ENCODE measurements at places on chromosomes 16 and 17.

GRCh38 chr16:52603015-52603414 lies 56.1 kb upstream of the TOX3 start:
- DNase-seq, result no peak

DNA sequence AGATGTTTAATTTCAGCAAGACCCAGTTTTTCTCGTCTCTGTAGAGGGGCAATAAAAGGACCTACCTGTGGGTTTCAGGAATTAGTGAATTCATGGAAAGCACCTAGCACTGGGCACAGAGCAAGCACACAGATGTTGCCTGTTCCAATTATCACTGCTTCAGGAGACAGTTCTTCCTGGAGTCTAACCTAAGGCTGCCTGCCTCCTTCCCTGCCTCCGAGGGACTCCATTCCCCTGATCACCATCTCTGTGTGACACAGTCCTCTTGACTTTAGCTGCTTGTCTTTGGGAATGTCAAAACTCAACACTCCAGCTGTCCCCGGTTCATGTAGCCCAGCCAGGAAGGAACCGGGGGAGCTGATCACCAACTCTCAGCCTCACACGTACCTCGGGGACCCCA lies 474.9 kb downstream of the SLC39A11 start:
- no peak for DNase-seq

DNA sequence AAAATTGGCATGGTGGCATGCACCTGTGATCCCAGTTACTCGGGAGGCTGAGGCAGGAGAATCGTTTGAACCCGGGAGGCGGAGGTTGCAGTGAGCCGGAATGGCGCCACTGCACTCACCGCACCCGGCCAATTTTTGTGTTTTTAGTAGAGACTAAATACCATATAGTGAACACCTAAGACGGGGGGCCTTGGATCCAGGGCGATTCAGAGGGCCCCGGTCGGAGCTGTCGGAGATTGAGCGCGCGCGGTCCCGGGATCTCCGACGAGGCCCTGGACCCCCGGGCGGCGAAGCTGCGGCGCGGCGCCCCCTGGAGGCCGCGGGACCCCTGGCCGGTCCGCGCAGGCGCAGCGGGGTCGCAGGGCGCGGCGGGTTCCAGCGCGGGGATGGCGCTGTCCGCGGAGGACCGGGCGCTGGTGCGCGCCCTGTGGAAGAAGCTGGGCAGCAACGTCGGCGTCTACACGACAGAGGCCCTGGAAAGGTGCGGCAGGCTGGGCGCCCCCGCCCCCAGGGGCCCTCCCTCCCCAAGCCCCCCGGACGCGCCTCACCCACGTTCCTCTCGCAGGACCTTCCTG lies at the start of gene HBQ1:
TSS of gene HBQ1 (plus strand) at position 359 of the 575 bp plus-strand sequence. CDS start at position 387, 28 bp downstream.
- DNase-seq, result no peak

DNA sequence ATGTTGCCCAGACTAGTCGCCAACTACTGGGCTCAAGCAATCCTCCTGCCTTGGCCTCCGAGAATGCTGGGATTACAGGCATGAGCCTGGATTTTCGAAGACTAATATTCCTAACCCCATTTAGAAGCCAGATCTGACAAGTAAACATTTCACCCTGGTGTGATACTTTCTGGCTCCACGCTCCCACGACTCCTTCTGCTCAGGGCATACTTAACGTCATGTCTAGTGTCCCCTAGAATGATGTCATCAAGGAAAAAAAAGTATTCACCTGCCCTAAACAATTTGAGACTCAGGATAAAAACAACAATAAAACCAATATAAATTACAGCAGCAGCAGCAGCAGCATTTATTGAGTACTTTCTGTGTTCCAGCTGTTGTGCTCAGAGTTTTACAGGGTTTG lies 13.2 kb downstream of the ITGB3 start:
- no peak for DNase-seq

GRCh38 chr16:67252609-67253497 lies 4.1 kb downstream of the SLC9A5 start:
- no peak for DNase-seq

DNA sequence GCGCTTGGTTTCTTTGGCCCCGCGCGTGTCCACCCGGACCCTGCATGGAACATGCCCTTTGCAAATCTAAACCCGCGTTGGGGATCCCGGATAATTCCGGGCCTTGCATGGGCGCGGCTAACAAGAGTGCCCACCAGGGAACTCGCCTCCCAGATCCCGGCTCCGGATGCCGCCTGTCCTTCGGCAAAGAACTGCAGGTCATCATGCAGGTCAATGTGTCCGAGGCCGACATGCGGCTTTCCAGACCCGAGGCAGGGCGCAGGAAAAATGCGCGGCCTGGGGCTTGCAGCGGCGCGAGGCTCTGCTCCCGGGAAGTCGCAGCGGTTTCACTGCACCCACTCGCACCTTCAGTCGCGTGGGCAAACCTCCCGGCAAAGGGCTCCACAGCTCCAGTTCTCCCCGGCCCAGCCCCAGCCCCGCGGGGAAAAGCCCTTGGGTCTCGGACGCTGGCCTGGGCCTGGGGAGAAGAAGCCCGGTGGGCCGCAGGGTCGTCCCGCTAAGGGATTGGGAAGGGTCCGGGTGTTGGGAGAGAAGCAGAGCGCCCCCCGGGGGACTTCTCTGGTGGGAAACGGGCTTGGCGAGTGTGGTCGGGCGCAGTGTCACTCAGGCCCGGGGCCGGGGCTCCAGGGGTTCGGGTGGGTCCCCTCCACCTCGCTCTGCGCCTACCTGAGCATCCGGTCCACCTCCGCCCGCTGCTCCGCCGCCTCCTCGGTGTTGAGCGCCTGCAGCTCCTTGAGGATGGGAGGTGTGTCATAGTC lies 805 bp downstream of the HNF1B start:
- no peak for DNase-seq
